ENCODE measurements at places on chromosomes 6 and 20.

DNA sequence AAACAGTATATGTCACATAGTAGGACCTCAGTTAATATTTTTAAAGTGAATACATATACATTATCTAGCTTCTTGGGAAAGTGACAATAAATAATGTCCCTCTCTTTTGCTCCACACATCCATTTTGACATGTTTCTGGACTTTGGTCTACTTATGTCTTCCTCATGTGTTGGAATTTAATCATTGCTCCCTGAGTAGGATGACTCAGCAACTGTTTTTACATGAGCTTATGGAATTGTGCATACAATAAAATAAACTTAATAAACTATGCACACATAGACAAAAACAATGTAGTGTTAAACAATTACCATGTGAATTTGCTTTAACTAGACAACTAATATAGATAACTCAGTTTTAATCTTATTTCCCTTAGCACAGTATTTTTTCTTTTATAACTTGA is 503.8 kb downstream of the TFAP2B start:
- no peak for DNase-seq

- no peak for DNase-seq
Observed at GRCh38 chr6:15284743-15285142, 38.9 kb downstream of the JARID2 start.

DNA sequence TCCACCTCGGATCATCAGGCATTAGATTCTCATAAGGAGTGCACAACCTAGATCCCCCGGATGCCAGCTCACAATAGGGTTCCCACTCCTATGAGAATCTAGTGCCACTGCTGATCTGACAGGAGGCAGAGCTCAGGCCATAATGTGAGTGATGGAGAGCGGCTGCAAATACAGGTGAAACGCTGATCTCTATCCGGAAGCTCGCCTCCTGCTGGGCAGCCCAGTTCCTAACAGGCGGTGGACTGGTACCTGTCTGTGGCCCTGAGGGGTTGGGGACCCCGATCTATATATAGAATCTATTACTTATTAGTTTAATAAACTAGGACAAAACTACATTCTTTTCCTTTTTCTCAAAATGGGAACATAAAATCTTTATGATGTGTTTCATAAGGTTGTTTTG is 741.9 kb downstream of the RFPL4B start:
- DNase-seq = no peak

- DNase-seq = no peak
Observed at GRCh38 chr6:46390153-46390876, 100.9 kb downstream of the RCAN2 start.
